ENCODE measurements at places on chromosomes 1 and 21. TPM values are rescaled to one million over a fixed set of nuclear protein-coding genes. Genes with fewer than 3 reads are reported as not detected.

Gene NBPF6
- total RNA-seq, result not detected

Gene TSSK3
- total RNA-seq, result 3.7 TPM

Gene SH3BGR
- 1.6 TPM for total RNA-seq

Gene RCC2
- 366 TPM for total RNA-seq

DNA sequence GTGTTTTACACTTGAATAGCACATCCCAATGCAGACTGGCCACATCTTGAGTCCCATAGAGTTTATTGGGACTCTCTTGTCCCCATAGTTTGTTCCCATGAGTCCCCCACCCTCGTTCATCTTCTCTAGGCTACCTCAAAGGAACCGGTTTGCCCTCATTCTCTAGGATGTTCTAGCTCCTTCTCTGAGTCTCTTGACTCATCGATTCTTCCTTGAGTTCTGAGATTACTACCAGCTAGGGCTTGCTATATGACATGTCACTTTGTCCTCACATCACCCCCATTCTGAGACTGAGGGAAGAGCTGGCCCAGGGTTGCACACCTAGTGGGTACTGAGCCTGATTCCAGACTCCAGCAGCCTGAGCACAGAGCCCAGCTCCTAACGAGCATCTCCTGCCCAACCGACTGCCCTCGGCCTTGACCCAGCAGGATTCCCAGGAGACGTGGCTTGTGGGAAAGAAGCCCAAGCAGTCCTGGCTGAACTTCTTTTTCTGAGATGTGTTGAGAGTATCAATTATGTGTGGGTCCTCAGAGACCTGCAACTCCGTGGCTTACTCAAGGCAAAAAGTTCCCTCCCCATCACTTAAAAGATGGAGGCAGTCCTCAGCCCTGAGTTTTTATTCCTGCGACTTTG, 42.0 kb downstream of the TMEM51 start:
- DNase-seq, result no peak

GRCh38 chr1:157450106-157450505, 102.2 kb downstream of the FCRL5 start:
- no peak for DNase-seq

- no peak for DNase-seq
Observed at GRCh38 chr1:115192200-115192767, 103.0 kb upstream of the TSPAN2 start.

GRCh38 chr1:4871373-4871772, 217.0 kb downstream of the AJAP1 start:
- no peak for DNase-seq

DNA sequence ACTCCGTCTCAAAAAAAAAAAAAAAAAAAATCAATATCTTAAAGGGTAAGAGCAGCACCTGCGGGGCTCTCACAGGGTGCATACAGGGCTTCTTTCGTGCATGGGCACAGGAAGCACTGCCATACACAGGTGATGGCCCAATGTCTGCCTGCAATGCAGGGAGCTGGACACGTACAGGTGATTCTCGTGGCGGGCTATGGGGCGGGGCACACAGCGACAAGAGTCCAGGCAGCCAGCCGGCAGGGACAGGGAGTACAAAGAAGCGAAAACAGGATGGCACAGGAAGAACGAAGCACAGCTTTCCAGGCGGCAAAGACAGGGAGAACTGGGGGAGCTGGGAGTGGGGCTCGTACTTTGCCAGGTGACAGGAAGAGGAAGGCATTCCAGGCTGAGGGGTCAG, 1.6 kb downstream of the KIF17 start:
- no peak for DNase-seq

- peak; percentile 95 for DNase-seq
Observed at GRCh38 chr1:201385299-201385891, 7.9 kb upstream of the TNNT2 start.

DNA sequence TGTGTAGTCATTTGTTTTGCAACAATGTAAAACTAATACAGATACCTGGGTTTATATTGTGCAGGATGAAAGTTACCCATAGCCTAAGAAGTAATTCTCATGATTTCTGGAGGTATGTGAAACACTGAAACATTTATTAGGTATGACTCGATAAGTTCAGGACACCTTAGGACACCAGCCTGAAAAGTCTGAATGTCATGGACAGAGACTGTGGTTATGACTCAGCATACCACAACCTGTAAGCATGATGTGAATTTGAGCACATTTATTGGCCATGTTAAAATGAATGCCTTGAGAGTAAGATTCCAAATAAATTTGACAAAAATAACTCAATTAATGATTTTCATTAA, 1471.7 kb upstream of the B3GALT2 start:
- no peak for DNase-seq

DNA sequence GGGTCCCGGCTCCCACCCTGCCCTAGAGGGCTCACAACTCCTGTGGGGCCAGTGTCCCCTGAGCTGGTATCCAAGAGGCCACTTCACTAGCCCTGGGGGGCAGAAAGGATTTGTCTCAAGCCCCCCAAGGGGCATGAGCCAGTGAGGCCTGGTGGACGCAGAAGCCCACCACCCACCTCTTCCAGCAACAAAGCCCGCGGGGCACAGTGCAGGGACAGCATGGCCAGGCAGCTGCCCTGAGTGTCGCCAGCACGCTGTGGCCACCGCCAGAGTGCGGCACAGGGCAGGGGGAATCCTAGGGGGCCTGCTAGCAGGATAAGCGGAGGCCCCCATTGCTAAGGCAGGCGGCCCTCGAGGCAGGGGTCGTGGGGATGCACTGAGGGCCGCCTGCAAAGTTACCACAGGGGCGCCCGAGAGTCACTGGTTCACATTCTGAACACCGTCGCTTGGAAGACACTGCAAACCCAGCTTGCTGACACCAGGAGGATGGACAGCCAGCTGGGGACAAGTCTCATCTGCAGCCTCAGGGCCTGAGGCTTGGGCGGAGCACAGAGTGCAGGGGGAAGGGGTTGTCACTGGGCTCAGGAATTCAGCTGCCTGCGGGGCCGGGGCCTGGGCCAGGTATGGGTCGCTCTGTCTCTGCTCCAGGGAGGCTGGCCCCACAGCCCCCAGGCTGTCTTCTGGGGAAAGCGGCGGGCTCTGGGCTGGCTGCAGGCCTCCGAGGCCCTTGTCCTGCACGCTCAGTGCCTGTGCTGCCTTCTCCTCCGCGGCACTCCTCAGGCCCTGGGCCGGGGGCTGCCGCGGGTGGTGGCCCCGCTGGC, 26.8 kb downstream of the SLC19A1 start:
- DNase-seq, result no peak

DNA sequence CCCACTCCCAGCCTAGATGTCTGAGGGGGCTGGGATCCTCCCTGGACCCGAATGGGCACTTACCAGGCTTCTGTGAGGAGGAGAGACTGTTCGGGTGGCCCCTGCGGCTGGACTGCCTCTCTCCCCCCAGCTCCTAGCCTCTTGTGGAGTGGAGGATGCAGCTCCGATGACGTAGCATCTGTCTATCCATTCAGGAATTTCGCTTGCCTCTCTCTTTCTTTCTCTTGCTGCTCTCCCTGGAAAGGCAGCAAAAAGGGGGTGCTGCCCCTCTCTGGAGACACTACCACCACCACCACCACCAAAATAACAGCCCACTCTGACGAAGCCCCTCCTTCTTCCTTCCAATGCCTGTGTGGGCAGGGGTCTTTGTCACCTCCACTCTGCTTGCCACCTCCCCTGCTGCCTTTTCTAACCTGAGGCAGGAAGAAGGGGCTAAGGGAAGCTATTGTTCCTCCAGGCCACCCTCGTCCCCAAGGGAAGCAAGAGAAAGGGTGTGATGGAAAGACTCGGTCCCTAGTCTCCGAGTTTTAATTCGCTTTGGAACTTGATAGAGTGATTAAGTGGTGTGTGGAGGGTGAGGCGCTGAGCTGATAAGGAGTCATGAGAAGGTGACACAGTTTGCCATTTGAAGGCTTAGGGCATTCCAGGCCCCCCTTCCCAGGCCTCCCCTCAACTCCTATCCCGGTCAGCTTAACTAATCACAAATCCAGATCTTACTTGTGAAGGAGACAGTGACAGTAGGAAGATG, 60.5 kb downstream of the RHBG start:
- DNase-seq, result no peak
